ENCODE measurements at places on chromosomes 1 and 21.

DNA sequence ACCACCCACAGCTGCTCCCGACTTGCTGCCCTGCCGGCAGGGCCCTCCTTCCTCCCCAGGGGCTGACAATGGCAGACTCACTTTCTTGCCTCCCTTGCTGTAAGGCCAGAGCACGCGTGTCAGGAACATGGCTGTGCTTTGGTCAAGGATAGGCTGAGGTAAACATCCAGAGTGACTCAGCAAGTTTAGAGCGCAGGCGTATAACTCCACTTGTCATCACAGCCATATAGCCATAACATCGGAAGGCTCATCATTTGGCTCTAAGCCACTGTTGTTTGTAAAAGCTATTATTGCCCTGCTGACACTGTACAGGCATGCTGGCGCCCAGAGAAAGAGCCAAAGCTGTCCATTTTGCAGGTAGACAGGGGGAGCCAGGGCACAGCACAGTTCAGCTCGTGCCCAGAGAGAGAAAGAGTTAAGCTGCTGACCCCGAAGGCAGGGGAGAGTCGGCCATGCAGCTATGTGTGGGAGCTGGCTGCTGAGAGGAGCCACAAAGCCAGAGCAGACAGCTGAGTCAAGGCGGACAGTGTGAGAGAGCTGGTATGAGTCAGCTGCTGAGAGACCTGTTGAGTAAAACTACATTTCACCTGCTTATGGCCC, 60.6 kb downstream of the GNG4 start:
- no peak for DNase-seq

DNA sequence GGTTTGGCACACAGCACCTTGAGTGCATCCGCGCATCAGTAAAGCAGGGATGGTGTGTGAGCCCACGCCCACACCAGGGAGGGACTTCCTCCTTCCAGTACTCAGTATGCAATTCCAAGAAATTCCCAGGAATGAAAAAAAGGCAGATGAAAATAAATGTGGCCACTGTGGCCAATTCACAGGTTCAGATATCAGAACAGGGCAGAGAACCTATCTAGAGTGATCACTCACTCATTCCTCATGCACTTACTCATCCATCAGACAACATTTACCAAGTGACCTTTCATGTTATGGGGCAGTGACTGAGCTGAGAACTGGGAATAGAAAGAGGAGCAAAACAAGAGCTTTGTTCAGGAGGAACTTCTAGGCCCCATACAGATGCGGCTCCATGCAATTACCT, 113.7 kb downstream of the ZSCAN20 start:
- DNase-seq = no peak

- DNase-seq = no peak
These were observed 157.0 kb downstream of the RERE start for GRCh38 chr1:8660411-8660828.

DNA sequence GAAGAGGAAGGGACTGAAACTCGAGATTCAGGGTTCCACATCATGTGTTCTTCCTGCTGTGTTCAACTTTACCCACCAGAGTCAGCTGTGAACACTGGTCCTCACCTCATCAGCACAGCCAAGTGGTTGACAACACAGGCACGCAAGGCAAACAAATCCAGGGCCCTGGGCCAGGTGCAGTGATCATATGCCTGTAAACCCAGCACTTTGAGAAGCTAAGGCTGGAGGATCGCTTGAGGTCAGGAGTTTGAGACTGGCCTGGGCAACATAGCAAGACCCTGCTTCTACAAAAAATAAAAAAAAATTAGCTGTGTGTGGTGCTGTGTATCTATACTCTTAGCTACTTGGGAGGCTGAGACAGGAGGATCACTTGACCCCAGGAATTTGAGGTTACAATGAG, 8.4 kb upstream of the XKR8 start:
- DNase-seq = no peak

DNA sequence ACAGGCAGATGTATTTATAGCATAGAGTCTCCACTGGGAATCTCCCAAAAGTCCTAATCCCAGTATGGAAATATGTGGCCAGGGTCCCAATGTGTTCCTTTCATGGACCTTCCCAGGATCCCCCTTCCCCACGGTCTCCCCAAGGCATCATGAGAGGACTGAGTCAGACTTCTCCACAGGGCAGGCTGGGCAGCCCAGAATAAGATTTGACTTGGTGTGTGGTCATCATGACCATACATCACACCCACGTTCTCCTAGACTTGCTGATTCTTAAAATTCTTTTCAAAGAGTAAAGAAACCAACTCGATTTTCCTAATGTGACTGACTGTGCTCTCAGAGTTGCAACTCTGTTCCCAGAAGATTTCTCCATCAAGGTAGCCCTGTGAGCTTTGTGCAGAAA, 93.9 kb upstream of the CD34 start:
- no peak for DNase-seq

DNA sequence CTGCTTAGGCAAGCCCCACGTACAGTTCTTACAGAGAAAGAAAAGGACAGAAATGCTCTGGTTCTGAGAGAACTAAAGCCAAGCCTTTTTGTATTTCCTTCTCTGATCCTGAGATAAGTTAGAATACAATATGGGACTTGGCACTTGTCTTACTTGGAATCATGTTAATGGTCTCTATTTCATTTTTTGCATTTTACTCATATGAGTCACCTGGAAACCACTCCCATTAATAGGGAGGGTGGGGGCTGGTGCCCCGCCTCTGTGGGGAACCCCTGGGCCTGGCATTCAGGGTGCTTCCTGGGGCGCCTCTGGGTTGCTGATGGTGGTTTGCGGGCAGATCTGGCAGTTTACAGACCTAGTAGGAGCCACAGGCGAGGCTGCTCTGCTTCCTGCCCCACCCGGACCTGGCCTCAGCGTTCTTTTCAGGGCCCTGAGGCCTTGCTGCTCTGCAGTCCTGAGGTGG, 26.7 kb downstream of the TSPAN2 start:
- peak; percentile 92 for DNase-seq

DNA sequence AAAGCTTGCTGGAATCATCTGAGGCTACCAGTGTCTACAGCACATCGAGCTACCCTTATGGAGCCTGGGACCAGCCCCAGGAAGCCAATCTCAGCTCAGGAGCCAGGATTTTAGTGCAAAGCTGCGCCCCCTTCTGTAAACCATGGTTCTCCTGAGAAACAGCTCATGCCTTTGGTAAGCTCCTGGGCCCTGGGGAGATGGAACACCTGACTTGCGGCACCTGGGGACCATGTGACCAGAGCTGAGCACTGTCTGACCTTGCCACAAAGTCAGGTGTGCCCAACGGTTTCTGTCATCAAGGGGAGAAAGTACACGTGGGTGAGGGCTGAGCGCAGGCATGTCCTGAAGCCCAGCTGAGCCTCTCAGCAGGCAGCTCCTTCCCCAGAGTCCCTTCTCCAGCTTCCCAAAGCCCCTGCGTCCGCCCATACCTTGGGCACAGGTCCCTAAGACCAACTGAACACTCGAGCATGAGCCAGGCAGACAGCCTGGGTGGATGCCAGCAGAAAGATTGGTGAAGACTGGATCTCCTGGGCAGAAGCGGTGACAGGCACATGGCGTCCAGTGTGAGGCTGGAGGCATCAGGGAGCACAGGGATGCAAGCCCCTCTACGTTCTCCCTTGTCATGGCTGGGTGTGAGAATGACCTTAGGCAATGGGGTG, 57.9 kb upstream of the TENT5B start:
- no peak for DNase-seq

GRCh38 chr1:11158720-11159321, 30.3 kb upstream of the ANGPTL7 start:
- no peak for DNase-seq

- DNase-seq = no peak
These were observed 3.3 kb upstream of the MYOG start for GRCh38 chr1:203089001-203089650.

DNA sequence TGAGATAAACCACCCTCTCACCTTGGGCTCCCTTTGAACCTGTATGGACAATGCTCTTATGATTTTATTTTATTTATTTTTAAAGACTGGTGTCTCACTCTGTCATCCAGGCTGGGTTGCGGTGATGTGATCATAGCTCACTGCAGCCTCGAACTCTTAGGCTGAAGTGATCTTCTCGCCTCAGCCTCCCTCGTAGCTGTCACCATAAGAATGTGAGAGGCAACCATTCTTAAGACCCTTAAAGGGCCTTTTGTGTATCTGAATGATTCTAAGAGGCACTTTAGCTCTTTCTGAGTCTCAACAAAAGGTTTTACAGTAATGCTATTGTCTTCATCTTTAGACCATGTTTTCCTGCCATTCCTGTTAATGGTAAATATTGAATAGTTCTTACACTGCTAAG, 67.0 kb downstream of the IVNS1ABP start:
- no peak for DNase-seq

DNA sequence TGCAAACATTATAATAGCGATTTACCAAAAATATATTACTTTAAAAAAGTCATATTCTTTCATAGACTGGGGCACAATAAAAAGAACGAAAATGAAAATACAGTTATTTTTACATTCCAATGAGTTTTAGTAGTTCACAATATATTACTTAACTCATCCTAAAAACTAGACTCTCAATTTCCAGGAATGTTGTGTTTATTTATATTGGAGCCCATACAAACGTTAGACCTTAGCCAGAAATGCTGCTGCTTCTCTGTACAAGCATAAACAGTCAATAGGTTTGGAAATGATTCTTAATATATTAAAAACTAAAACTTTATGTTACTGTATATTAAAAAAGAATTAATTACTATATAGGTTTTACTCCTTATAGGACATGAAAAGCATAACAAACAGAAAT, 302.3 kb downstream of the BRINP3 start:
- no peak for DNase-seq

DNA sequence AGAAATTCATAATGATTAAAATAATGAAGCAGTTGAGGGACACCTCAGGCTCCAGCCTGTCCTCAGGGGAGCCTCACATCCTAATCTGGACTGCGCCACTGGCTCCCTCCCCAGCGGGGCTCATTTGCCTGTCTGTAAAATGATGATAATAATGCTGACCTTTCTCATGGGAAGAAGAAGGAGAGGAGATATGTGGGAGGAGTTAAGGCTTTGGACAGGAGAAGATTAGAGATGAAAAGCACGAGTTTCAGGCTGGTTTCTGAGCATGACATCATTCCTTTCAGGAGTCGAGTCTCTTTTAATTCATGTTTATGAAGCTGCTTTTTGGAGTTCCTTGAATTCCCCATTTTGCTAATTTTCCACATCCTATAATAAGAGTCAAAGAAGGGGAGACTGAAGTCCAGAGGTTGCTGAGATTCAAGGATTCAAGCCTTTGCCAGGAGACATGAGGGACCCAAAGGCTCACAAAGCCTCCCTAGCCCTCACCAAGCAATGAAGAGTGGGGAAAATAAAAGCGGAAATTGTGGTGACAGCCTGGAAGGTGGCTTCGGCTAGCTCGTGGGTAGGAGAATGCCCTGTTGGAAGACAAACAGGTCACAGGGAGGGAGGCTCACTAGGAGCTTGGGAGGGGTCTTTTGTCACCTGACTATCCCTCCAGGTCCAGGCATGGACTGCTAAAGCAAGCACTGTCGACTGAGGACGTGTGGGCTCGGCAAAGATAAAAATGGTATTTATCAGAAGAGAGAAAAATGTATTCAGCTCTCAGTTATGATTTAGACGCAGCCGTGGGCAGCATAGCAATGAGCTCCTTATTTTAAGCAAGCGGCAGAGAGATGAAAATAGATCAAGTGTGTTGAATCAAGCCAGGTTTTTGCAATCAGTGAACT, 27.5 kb upstream of the STMN1 start:
- DNase-seq = no peak

DNA sequence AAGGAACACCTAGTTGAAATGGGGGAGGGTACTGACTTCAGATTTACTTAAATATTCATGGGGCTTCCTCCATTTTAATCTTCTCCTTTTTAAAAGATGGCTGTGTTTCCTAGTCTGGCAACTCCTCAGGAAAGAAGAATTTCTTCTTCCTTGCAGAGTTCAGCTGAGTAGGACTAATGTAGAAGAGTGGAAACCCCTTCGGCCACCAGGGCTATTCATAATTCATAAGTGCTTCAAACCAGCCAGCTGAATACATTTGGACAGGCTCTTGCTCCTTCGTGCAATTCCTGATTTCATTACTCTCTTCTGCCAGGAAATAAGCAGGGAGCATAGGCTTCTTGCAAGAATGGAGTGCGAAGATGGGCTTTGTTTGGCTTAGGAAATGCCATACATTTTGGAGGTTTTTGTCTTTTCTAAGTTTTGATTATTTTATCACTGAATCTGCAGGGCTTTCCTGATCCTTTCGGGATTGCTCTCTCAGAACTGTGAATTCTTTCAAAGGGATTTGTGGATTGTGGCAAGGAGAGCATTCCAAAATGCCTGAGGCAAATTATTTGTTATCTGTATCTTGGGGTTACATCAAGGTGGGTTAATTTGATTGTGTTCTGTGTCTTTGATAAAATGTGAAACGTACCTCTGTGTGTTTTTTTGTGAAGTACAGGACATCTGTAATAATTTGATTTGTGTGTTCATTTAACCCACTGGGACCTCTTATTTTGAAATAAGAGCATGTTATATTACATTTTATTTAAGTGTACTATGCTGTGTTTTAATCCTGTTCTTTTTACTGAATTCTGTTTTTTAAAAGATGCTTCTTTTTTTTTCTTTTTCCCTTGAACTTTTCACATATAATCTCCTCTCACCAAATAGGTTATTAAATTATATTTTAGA, 179.4 kb upstream of the SGIP1 start:
- DNase-seq = no peak

DNA sequence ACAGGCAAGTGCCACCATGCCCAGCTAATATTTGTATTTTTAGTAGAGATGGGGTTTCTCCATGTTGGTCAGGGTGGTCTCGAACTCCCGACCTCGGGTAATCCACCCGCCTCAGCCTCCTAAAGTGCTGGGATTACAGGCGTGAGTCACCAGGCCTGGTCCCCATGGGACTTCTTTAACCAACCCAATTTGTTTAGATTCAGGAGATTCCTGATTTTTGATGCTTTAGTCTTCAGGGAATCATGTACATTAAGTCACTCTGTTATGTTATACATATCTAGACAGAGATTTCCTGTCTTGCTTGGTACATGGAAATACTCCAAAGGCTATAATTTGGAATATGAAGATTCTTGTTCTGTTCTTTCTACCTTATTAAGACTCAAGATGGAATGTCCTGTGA, 202.4 kb upstream of the L1TD1 start:
- DNase-seq = no peak

DNA sequence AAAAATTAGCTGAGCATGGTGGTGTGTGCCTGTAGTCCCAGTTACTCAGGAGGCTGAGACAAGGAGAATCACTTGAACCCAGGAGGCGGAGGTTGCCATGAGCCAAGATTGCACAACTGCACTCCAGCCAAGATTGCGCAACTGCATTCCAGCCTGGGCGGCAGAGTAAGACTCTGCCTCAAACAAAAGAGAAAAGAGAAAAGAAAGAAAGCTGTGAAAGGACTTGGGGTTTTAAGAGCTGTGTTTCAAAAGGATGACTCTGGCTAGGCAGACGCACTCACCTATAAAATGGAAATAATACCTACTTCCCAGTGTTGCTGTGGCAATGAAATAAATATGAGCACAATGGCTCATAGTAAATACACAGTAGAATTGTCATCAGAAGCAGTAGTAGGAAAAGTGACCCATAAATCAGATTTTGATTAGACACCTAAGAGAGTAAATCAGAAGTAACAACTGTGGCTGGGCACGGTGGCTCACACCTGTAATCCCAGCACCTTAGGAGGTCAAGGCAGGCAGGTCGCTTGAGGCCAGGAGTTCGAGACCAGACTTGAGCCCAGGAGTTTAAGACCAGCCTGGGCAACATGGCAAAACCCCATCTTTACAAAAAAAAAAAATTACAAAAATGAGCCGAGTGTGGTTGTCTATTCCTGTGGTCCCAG, 45.9 kb upstream of the PUM1 start:
- DNase-seq = no peak

- DNase-seq = no peak
These were observed 6.3 kb downstream of the TTC3 start for GRCh38 chr21:37079211-37079824.

- no peak for DNase-seq
These were observed 104.1 kb downstream of the NEGR1 start for GRCh38 chr1:72178266-72178665.

Measured in activated CD4-positive, alpha-beta T cell treated with anti-CD3 and anti-CD28 coated beads, Interleukin-2, amount 50 U/mL, for 1 hour (primary cell).